ENCODE measurements at places on chromosomes 2 and 18. TPM values are rescaled to one million over a fixed set of nuclear protein-coding genes. Genes with fewer than 3 reads are reported as not detected.

Gene FAM161A
- total RNA-seq = 3.7 TPM

DNA sequence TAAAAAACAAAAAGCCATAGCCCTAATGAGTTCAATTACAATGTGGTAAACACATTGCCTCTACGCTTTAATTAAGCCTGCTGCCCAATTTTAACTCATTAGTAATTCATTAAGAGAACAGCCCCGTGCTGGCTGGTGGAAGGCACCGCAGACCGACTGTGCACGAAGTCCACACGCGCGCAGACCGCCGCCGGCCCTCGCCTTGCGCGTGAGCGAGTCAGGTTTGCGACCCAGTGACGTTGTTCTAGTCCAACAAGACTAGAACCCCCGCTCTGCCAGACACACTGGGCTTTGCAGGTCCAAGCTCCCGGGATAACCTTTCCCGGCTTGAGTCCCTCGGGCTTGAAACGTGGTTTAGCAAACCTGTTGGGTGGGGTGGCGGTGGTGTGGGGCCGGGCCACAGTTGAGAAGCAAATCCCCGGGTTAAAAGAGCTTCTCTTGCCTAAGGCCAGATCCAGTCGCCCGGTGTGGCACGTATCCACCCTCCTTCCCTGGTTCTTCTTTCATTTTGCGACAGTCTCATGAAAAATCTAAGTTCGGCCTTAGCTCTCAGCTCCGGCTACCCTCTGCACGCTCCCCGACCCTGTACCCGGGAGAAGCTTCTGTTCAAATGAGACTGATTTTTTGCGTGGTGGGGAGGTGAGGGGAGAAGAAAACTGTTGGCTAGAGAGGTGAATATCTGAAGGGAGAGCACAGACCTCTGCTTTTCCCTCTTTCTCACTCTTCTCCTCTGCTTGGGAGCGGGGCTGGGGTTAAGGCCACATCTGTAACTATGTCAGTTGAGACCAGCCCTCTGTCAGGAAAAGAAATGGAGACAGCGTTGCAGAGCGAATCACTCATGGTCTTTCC is 11.1 kb upstream of the SKOR2 start:
- no peak for DNase-seq
- H3K4me3 ChIP-seq = no peak overlapping the region
- no peak overlapping the region for H3K27ac ChIP-seq

DNA sequence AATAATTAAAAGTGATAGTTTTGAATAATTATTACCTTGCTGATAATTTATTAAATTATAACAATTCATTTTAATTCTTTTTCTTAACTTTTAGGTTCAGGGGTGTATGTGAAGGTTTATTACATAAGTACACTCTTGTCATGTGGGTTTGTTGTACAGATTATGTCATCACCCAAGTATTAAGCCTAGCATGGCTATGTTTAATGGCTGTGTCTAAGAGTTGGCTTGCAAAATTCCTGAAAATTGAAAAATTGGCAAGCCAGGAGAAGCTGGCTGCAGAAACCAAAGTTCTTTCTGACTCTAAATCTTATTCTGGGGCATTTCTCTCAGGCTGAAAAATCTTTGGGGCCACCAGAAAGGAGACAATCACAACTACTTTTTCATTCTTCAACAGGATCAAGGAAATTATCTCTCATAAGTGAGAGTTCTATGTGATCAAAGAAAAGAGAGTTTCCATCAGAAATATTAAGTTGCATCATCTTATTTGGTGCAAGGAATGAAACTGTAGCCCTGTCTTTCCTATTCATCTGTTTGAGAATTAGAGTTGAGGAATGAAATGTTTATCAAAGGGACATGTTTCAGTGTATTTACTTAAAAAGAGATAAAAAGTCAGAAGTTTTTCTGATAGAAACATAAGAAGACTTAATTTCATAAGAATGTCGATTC is 412.1 kb upstream of the CDH2 start:
- no peak for DNase-seq
- H3K27me3 ChIP-seq = no peaks in the 10 kb centered on the region

Gene CTLA4
- 3.9 TPM for total RNA-seq

- H3K27ac ChIP-seq = no peak overlapping the region
- H3K4me1 ChIP-seq = no peaks in the 10 kb centered on the region
- no peaks in the 10 kb centered on the region for H3K27me3 ChIP-seq
- H3K4me3 ChIP-seq = no peak overlapping the region
- H3K36me3 ChIP-seq = no peaks in the 10 kb centered on the region
- no peak for DNase-seq
Observed at GRCh38 chr2:65537651-65538385, 105.4 kb upstream of the SPRED2 start.

GRCh38 chr2:69786052-69786560 is 43.4 kb upstream of the GMCL1 start:
- no peaks in the 10 kb centered on the region for H3K27me3 ChIP-seq
- DNase-seq = no peak
- no peak overlapping the region for H3K27ac ChIP-seq
- no peaks in the 10 kb centered on the region for H3K4me1 ChIP-seq

- no peak overlapping the region for H3K27ac ChIP-seq
- H3K4me3 ChIP-seq = no peak overlapping the region
- H3K4me1 ChIP-seq = no peaks in the 10 kb centered on the region
- no peak for DNase-seq
- H3K27me3 ChIP-seq = no peaks in the 10 kb centered on the region
Observed at GRCh38 chr18:35998967-35999366, 26.5 kb downstream of the RMP24 start.

DNA sequence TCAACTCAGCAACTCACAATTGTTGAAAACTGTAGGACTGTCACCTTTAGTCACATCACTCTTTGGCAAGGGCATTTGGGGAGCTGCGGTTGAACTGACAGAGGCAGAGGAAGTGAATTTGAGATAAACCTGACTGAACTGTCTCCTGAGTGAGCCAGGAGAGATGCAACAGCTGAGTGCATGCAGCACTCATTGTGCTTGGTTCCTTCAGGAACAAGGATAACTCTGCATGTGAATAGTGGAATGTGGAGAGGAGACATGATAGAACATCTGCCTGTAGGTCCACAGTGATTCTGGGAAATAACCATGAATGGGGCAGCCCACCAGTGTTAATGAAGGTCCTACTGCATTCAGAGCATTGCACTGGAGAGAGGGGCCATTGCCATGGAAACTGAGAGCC is 494.7 kb downstream of the STK39 start:
- H3K4me1 ChIP-seq = no peaks in the 10 kb centered on the region
- no peak overlapping the region for H3K27ac ChIP-seq
- no peak overlapping the region for H3K4me3 ChIP-seq

- H3K27ac ChIP-seq = peak overlapping the region; percentile 31
- no peaks in the 10 kb centered on the region for H3K27me3 ChIP-seq
Observed at GRCh38 chr2:9558948-9559381, 3.3 kb upstream of the ADAM17 start.

GRCh38 chr18:41992066-41992465 is 37.0 kb downstream of the PIK3C3 start:
- no peak for DNase-seq
- H3K27ac ChIP-seq = no peak overlapping the region
- no peak overlapping the region for H3K4me3 ChIP-seq

Gene CPLX4
- total RNA-seq = not detected

DNA sequence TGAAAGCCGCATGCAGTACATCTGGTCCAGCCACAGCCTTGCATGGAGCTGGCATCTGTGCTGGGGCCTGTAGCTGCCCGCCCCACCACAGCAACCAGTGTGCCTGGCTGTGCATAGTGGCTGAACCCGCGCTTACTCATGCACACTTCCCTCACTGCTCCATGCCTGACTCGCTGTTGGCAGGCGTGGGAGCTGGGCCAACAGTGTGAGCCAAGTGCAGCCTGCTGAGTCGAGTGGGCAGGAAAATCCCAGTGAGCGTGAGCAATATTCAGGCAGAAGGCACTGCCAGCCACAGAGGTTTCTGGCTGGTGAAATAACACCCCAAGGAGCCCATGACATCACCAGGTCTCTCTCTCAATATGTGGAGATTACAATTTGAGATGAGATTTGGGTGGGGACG is 1674.1 kb upstream of the TMEFF2 start:
- DNase-seq = no peak
- no peaks in the 10 kb centered on the region for H3K36me3 ChIP-seq
- H3K4me1 ChIP-seq = no peaks in the 10 kb centered on the region
- H3K27me3 ChIP-seq = no peaks in the 10 kb centered on the region

DNA sequence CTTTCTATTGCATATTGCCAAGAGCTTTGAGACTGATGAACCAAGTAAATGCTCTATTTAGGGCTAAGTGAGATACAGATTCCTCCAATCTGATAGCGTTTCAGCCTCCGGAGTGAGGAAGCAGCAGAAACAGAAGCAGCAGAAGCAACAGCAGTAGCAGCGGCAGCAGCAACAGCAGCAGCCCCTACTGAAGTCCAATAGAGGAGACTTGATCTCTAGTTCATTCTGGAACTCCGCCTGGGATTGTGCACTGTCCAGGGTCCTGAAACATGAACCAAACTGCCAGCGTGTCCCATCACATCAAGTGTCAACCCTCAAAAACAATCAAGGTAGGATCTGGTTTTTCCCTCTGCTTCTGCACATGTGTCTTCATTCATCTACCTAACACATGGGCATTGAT is at the start of gene DPP10:
DPP10 (plus strand) TSS at position 132 of the 400 bp plus-strand sequence.
- peaks cover 3% of the 10 kb centered on the region for H3K4me1 ChIP-seq
- H3K4me3 ChIP-seq = no peak within 1 kb of the TSS
- no peaks in the 10 kb centered on the region for H3K36me3 ChIP-seq

Gene TCF4
- total RNA-seq = 111 TPM

DNA sequence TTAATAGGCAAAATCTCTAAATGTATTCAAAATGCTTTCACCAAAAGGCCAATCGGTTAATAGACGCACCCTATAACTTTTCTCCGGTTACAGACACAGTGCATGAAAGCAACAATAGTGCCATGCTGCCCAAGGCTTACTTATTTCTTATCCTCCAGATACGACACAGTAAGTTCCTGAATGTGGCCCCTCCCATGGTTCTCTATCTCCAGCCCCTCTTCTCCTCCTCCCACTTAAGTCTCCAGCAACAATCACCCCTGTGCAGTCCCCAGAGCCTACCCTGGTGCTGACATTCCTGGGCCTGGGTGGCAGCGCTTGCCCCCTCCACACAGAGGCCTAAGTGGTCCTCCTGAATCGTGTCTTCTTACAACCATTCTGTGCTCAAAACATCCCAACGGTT is 3.6 kb downstream of the KIDINS220 start:
- H3K27ac ChIP-seq = no peak overlapping the region
- no peak overlapping the region for H3K4me3 ChIP-seq
- H3K27me3 ChIP-seq = no peaks in the 10 kb centered on the region
- DNase-seq = no peak
- no peaks in the 10 kb centered on the region for H3K36me3 ChIP-seq
- peaks cover 15% of the 10 kb centered on the region for H3K4me1 ChIP-seq
